ENCODE measurements at places on chromosomes 2 and 18.

- no peak for DNase-seq
These were observed 119.4 kb downstream of the GREB1L start for GRCh38 chr18:21361307-21361880.

GRCh38 chr2:109558076-109558882, 55.5 kb downstream of the SEPTIN10 start:
- peak; percentile 17 for DNase-seq

- DNase-seq, result no peak
These were observed 80.9 kb downstream of the CERS6 start for GRCh38 chr2:168536925-168537466.

- DNase-seq, result no peak
These were observed 179.8 kb upstream of the REG3G start for GRCh38 chr2:78845664-78846185.

DNA sequence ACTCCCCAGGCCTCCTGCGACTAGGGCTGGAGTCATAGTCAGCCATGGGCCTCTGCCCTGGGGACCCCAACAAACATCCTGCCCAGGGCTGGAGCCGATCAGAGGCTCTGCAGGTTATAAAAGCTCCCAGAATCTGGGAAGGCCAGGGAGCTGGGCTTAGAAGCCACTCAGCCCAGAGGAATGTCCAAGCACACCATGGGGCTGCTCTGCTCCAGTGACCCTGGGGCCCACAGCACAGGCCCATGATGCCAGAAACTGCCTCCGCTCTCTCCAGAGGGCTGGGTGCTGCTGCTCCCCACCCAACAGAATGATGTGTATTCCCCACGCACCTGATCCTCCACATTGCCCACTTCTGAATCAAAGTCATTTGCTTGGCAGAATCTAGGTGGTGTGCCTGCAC, 88.5 kb downstream of the ARMC9 start:
- no peak for DNase-seq

DNA sequence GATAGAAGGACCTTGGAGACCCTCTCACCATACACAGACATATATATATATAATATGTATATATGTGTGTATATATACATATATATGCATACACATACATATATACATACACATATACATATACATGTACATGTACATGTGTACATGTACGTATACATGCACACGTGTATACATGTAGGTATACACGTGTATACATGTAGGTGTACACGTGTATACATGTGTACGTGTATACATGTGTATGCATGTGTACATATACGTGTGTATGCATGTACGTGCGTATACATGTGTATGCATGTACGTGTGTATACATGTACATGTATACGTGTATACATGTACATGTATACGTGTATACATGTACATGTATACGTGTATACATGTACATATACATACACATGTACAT, 54.5 kb downstream of the DPP10 start:
- no peak for DNase-seq

DNA sequence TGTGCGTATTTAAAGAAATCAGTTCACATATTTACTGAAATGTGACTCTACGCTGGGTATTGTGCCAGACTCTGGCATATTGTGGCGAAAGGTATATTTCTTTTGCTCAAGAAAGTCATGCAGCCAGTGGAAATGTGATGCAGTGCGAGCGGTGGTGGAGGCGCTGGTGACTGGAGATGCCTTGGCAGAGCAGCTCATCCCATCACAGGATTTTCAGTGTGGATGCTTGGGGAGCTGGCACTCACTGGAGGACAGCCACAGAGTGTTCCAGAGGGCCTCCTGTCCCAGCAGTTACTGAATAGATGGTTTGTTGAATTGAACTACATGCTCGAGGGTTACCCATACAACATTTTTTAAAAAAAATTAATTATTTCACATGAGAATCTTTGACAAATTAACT, 117.6 kb downstream of the ZNF407 start:
- no peak for DNase-seq

DNA sequence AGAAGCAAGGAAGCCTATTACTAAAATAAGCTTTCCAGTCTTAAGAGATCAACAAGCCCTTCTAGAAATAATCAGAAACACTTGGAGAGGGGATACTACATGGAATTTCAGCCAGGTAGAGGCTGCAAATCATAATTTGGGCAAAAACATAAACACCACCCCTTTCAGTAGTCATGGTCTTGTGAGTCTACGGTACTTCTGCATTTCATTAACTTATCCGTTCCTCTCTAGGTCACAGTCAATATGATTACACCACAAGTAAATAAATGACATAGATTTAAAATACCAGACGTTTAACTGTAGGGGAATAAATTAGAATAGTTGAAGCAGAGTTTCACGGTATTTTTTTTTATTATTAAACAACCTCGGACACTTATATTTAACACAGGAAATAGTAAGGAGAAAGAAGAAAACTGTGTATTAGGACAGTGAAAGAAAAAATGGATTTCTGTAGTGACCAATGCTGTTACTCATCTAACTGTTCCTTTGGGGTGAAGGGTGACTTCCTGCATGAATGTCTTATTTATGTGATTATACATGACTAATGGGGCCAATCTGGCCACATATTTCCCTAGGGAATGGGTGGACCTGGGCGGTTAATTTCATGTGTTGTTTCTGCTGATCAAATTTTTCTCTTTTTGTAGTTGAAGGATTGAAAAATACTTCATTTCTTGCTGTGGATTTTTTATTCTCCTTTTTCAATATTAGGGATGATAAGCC, 456.6 kb upstream of the UBE2E3 start:
- DNase-seq, result no peak

DNA sequence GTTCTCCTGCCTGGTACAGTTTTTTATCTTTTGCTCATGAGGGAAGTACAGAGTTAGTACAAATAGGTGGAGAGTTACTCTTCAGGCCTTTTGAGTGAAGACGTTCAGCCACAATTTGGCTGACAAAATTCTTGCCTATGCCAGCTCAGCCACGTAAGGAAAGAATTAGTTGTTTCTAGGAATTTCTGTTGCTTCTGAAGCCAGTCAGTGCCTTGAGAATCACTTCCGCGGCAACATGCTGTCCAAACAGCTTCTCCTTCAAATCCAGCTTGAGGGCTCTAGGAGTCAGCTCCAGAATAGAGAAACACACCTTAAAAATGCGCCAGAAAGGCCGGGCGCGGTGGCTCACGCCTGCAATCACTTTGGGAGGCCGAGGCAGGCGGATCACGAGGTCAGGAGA, 27.5 kb downstream of the M1AP start:
- DNase-seq, result no peak

DNA sequence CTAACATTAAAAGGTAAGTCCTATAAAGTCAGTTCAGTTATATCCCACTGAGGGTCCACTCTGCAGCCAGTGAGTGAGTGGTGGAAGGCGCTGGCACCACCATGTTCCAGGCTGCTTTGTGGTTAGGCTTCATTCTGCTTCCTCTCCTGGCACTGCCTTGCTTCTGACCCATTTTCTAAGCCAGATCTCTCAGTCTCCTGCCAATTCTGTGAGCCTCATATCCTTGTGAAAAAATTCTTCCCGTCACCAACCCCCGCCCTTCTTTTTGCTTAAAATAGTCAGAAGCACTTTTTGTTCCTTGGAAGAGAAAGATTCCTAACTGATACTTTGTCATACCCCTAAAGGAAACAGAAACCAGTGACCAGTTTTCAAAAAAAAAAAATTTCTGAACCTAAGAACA, 139.8 kb upstream of the NCK2 start:
- no peak for DNase-seq

DNA sequence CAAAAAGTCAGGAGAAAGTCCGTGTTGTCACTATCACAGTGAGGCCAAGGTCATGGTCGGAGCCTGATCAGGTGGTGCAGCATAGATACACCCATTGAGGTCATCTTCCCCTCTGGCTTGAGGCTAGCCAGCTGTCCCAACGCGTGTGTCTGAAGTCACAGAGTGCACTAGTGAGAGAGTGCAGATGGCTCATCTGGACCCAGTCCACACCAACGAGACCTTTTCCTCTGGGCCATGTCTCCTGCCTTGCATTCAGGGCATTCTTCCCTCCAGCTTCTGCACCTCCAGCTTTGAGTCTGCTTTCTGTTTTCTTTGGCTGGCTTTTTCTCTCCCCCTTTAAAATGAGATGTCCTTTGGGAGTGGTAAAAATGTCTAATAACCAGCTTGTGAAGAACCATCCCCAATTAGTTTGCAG, 146.9 kb downstream of the TDRD15 start:
- no peak for DNase-seq

- DNase-seq, result no peak
These were observed 216.5 kb upstream of the FN1 start for GRCh38 chr2:215652388-215652787.

GRCh38 chr2:175679728-175680127, 322.3 kb downstream of the LNPK start:
- no peak for DNase-seq

- no peak for DNase-seq
These were observed 108.0 kb upstream of the SP5 start for GRCh38 chr2:170607171-170607570.

GRCh38 chr2:20624156-20624883, 26.6 kb downstream of the HS1BP3 start:
- DNase-seq, result no peak

GRCh38 chr2:239742377-239742776, 282.8 kb downstream of the NDUFA10 start:
- no peak for DNase-seq

DNA sequence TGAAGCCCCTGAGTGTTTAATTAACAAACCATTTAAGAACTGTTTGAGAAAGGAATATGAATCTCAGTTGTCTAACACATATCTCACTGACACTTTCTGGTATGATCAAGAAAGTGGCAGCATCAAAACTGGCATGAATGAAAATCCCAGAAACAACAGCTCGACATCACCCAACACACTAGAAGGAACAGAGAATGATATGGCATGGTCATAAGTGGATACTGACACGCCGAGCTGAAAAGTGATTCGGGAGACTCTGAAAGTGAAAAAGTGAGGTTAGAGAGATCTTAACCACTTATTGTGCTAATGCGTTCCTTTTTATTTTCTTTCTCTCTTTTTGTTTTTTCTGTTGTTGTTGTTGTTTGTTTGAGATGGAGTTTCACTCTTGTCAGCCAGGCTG, 37.9 kb downstream of the MRPL35 start:
- DNase-seq, result no peak

GRCh38 chr2:129762386-129763189, 216.9 kb upstream of the RAB6C start:
- no peak for DNase-seq

- no peak for DNase-seq
These were observed 1224.8 kb downstream of the SUCLG1 start for GRCh38 chr2:83234246-83234645.

DNA sequence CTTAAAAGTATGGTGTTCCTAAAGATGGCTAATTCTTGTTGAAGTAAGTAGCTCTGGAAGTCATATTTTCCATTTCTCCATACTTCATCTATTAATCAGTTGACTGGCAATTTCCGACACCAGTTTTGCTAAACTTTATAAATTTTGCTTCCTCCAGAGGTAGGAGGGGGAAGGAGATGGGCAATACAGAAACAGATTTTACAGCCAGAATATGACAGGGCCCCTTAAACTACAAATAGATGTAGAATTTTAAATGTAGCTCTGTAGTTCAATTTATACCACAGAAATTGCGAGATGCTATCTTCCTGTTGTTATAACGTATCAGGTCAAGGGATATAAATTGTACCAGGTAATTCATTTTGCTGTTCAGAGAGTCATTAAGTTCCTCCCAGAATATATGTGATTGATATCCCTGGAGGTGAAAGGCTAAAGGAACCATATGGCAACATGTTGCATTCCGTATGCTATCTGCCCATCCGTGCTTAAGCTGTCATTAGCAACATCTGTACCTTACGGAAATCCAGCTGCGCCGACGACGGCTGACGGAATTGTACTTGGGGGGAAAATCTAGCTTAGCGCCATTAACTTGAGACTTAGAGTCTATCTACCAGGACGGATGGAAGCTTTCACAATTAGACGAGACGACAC, 8.4 kb upstream of the NR4A2 start:
- peak; percentile 64 for DNase-seq

DNA sequence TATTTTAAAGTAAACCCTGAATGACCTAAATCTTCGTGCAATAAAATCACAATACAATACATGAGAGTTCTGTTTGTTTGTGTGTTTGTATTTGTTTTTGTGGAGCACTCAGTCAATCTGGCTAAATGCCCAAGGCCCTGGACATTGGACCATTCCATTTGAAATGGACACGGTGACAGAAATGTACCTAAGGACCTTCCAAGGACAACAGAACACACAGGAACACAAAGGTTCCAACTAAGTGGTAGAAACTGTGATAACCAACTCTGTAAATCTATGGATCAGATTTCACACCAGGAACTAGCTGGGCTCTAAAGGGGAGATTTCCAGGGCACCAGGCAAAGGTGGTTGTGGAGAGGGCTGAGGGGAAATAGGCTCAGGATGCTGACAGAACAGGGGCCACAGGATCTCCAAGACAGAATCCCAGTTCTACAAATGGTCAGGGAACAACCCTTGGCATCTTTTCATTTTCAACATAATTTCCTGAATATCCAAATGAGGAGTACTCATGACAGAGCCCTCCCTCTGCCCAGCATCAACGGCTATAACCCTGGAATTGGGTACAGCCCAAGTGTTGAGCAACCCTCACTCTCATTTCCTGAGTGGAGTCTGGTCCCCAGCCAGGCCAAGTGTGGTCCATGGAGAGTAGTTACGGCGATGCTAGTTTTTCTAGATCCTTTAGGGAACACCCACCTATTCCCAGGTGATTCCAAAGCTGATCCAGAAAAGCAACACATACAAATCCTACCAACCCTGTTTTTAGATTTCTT, 78.4 kb downstream of the NCKAP5 start:
- DNase-seq, result no peak

DNA sequence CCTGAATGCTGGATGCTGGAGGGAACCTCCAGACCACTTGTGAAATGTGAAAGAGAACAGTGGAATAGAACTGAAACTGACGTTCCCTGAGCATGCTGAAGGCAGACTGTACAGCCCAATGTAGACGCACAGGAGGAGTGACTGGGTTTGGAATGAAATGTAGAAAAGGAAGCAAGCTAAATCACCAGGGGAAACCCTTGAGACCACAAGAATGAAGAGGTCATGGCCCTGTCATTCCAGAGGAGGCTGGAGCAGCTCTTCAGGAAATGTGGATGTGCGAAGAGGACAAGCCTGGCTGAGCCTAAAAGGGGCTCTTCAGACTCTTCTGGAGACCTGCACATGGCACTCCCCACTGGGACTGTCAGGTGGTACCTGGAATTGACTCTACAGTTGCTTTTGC, 118.5 kb upstream of the ALPP start:
- no peak for DNase-seq

- DNase-seq, result no peak
These were observed 270.8 kb downstream of the ZEB2 start for GRCh38 chr2:144249035-144249637.

- DNase-seq, result no peak
These were observed 125.9 kb downstream of the MAP4K4 start for GRCh38 chr2:101823347-101823791.

DNA sequence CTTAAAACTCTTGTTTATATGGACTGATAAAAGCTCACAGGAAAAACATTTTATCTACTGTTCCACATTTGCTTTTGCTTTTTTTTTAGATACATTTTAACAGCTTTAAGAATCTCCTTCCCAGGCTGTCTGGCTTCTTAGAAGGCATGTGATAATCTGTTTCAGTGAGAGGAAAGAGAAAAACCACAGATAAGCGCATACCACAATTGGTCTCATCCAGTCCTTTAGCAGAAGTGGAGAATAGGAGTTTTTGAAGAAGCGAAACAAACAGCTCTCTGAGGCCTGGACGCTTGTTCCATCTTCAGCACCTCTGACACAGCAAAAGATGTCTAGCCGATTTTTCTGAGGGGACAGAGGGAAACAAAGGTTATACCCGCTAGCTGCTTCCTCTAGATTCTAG, 37.6 kb downstream of the RMC1 start:
- DNase-seq, result no peak
